ENCODE measurements at places on chromosomes 2 and 18. TPM values are rescaled to one million over a fixed set of nuclear protein-coding genes. Genes with fewer than 3 reads are reported as not detected.

Gene POTEI
- not detected for total RNA-seq

Gene LYPD6
- not detected for total RNA-seq

GRCh38 chr2:26577442-26578112, 63.6 kb downstream of the CIB4 start:
- DNase-seq = peak; percentile 74

Gene ANKRD30BL
- not detected for total RNA-seq

DNA sequence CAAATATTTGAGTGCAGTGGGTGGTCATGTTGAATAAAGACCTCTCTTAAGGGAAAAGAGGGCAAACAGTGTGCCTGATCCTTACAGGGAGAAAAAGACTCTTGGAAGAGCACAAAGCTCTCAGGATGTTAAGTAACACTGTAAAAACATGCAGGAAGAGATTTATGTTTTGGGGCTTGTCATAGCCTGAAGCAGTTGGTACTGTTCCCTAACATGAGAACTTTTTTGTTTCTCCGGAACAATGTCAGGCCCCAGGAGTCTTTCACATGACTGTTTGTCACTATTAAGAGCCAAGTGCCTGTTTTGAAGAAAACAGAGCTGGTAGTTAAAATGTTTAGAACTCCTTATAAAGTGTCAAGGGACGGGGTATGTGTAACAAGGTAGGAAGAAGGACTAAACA, 83.7 kb upstream of the B3GNT2 start:
- no peak for DNase-seq

- DNase-seq = no peak
These were observed 113.7 kb upstream of the SRD5A2 start for GRCh38 chr2:31694444-31694843.

Gene PTH2R
- total RNA-seq = not detected

- no peak for DNase-seq
These were observed 10.4 kb upstream of the KCNE4 start for GRCh38 chr2:223041527-223042109.

- no peak for DNase-seq
These were observed 93.5 kb upstream of the ITGB6 start for GRCh38 chr2:160293391-160294091.

Gene ARHGAP28
- not detected for total RNA-seq

GRCh38 chr2:191122638-191123294, 28.0 kb downstream of the STAT4 start:
- no peak for DNase-seq

GRCh38 chr2:227152093-227152766, 11.8 kb downstream of the COL4A4 start:
- DNase-seq = no peak

- no peak for DNase-seq
These were observed 12.7 kb downstream of the TTC39C start for GRCh38 chr18:24027156-24027827.

GRCh38 chr2:132419941-132420340, 3.3 kb downstream of the GPR39 start:
- no peak for DNase-seq

Gene CAPN14
- total RNA-seq = 0.39 TPM

Gene TIMM21
- 37.1 TPM for total RNA-seq

GRCh38 chr2:99573634-99574251, 83.9 kb upstream of the REV1 start:
- DNase-seq = no peak

DNA sequence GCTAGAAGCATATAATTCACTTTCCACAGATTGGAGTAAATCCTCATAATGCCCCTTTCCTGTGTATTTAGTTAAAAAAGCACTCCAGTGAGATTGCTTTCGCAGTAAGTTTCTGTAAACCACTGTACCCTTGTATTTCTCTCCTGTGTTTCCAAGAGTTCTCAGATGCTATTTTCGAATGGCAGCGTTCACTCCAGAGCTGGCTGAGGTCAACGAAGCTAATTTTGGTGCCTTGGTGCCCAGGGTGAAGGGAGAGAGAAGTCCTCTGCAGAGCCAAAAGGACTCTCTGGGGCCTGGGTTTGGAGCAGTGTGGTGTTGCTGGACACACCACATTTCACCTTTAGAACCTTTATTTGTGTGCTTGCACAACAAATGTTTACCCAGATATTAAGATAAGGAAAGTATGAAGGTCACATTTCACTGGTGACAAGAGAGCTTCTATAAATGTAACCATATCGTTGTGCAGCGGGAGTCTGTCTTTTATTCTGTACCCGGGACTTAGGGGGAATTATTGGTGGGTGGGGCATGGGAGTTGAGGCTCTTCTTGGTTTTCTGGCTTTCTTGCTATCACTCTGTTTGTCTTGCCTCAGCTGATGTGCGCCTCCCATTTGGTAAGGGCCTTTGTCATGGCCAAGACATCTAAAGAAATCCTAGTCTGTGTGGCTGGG, 9.9 kb downstream of the EPAS1 start:
- no peak for DNase-seq

DNA sequence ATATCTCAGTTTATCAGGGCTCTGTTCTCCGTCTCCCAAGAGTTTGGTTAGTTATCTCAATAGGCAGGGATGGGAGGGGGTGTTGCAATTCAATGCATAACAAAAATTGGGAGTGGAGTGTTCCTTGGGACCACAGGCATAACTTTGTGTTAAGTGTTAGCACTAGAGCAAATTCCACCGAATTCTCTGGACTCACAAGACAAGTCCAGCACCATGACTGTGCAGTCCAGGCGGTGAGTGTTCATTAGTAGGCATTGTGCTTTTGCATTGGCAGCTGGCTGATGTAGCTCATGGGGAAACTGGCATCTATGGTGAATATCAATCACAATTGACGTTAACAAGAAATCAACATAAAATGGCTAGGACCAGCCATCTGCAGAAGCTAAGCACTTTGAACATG, 79.0 kb upstream of the CABLES1 start:
- DNase-seq = no peak

DNA sequence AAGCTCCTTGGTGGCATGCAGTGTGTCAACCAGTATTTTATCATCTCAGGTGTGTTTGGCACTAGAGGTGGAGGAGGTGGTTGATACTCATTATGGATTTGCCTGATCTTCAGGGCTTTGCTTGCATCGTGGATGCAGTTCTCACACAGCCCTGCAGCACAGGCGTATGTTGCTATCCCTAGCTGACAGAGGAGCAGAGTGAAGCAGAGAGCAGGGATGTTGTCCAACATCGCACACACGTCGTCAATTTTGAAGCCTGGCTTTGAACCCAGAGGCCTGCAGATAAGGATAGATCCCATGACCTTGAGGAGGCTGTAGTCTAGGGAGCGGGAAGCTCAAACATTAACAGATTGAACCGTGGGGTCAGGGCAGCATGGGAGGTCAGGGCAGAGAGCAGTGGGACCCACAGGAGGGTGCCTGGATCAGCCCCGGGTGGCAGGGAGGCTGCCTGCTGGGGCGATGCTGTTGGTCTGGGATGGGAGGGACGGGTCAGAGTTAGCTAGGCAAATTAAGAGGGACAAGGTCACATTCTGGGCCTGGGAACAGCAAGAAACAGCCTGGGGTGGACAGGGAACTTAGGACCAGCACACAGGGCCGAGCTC, 4.2 kb downstream of the RNF144A start:
- DNase-seq = no peak

Gene FAM110C
- total RNA-seq = 3.1 TPM

- DNase-seq = no peak
These were observed 12.3 kb upstream of the TNFRSF11A start for GRCh38 chr18:62312851-62313250.

DNA sequence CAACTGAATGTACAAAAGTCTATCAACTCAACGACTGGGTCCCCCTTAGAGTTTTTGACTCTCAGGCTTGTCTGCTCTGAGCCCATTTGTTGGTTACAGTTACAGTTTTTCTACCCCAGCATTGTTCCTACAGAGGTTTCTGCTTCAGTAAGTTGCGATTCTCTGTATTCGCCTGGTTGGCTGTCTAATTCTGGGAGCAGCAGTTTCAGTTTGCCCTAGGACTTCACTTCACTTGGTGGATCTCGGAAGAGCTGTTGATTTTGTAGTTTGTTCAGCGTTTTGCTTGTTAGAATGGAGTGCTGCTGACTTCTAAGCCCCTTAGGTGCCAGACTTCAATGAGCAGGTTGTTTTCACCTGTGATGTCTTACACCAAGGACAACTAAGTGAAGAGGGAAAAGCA, 296.5 kb upstream of the EPAS1 start:
- DNase-seq = no peak

Gene GPR35
- 4.7 TPM for total RNA-seq

- DNase-seq = no peak
These were observed 146.4 kb downstream of the CCDC102B start for GRCh38 chr18:68944330-68944729.

DNA sequence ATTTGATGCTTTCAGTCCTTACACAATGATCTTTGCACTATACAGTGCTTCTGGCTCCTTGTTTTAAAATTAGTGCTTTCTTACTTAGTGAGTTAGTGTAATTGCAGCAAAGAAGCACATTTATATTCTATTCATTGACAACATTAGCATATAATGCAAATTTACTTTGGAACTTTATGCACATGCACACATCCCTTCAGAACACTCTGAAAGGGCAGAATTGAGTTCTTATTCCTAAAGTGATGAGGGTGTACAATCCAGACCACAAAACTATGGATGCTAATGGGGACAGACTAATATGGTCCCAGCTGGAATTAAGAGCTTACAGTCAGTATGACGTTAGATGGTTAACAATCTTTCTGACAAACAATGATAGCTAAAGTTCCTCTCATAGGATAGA, 127.1 kb downstream of the RBMS1 start:
- DNase-seq = no peak

DNA sequence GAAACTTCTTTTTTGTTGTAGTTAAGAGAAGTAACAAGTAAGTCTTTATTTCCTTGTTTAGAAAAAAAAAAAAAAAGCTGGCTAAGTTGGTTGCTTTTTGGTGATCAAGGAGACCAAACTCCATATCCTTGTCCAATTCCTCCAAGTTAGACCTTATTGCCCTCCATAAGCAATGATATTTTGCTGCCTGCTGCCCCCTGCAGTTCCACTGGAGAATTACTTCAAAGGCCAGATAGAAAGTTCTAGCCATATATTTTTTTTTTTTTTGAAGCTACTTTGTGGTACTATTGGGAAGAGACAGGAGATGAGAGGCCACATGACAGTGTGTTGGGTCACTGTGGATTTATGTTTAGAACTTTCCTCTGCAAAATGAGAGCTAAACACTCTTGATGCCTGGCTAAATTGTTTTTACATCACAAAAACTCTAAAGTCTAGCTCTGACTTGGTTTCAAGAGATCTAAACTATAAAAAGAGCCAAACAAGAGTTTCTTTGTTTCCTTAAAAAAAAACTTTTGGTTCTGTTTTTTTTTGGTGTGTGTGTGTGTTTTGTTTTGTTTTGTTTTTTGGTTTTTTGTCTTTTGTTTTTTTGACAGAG, 80.7 kb upstream of the RASGRP3 start:
- DNase-seq = peak; percentile 69

- DNase-seq = no peak
These were observed 16.7 kb upstream of the PLEKHM3 start for GRCh38 chr2:208042041-208042440.

GRCh38 chr2:7709907-7710306, 792.7 kb downstream of the RNF144A start:
- no peak for DNase-seq

- DNase-seq = peak; percentile 65
These were observed at the start of gene SERPINE2 for GRCh38 chr2:224039080-224039769. Gene SERPINE2, minus strand, starts transcription at chr2:224039286. Its CDS starts 37,386 bp downstream, at chr2:224001900.

Gene CROCC2
- total RNA-seq = not detected

DNA sequence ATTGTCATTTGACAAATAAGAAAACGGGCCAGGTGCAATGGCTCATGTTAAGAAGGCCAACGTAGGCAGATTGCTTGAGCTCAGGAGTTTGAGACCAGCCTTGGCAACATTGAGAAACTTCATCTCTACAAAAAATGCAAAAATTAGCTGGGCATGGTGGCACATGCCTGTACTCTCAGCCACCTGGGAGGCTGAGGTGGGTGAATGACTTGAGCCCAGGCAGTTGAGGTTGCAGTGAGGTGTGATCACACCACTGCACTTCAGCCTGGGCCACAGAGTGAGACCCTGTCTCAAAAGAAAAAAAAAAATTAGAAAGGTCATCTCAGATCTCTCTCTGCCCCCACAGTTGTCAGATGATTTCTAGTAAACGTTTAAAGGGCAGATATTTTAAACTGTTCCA, 4.4 kb downstream of the SESTD1 start:
- no peak for DNase-seq

Gene CDCA7
- total RNA-seq = 64.1 TPM

DNA sequence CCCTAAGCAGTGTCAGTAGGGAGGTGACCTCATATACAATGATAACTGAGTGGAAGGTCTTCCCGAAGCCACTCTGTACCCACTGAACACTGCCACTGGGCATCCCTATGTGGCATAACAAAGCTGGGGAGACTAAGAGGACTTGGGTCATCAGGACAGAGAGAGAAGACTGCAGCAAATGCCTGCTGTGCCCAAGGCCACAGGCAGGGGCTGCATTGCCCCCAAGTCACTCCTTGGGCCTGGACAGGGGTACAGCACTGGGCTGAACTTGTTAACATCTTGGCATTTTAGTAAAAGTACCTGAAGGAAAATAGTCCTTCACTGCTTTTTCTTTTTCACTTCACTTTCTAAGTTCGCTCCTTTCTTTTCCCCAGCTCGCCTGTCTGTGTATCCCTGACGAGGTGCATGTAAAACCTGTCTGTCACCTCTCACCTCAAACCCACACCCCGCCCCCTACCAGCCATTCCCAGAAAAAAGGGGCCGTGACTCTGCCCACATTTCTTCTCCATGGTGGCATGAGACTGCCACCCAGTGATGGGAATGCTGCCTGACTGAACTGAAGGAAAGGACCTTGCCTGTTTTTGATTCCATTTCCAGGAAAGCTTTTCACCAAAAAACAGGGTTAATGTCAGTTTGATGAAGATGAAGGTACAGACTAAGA, 62.9 kb downstream of the MTHFD2 start:
- DNase-seq = peak; percentile 14

DNA sequence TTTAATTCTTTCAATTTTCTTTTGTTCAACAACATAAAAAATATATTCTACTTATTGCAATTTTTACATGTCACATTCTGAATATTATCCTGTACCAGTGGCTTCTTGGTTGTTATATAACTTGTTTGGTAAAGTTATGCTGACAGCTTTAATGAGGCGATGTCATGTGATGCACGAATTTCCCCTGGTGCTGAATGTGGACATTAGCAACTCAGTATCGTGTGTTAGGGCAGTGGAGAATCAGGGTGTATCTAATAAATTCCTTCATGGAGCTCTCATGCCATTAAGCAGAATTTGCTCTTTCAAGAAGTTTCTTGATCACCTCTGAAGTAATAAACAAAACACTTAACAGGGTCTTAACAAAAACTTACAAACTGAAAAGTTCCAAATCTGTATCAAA, 99.6 kb upstream of the DNMT3A start:
- no peak for DNase-seq

Gene MAPK4
- total RNA-seq = not detected

Gene HOXD4
- total RNA-seq = not detected

Data from activated CD4-positive, alpha-beta memory T cell treated with anti-CD3 and anti-CD28 coated beads for 36 hours (primary cell).